ENCODE measurements at places on chromosomes 1 and 21. TPM values are rescaled to one million over a fixed set of nuclear protein-coding genes. Genes with fewer than 3 reads are reported as not detected.

The CD2 gene
- 0.85 TPM for total RNA-seq

The MIXL1 gene
- not detected for total RNA-seq

The DIO1 gene
- total RNA-seq: not detected

The PTGS2 gene
- total RNA-seq: 0.72 TPM

The PFDN2 gene
- 9.8 TPM for total RNA-seq

DNA sequence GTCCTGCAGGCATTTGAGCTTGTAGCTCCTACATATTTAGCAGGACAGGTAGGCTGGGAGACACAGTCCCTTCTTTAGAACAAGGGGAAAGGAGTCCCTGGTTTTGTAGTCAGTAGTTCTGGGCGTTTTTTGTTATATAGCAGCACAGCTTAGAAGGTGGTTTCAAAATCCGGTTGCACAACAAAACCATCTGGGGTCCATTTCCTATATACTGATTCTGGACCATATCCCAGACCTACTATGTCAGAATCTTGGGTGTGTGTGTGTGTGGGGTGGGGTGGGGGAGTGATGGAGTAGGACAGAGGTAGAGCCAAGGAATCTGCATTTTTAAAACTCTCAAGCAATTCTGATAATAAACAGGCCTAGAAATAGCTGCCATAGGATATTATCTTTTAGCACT lies 21.6 kb downstream of the METTL13 start:
- no peak for DNase-seq
- H3K4me3 ChIP-seq: no peak overlapping the region
- H3K27me3 ChIP-seq: no peaks in the 10 kb centered on the region
- no peak overlapping the region for H3K27ac ChIP-seq
- H3K36me3 ChIP-seq: no peaks in the 10 kb centered on the region

- H3K27ac ChIP-seq: no peak overlapping the region
- H3K4me3 ChIP-seq: no peak overlapping the region
Measured at GRCh38 chr1:206439205-206439604, 31.1 kb upstream of the IKBKE start.

DNA sequence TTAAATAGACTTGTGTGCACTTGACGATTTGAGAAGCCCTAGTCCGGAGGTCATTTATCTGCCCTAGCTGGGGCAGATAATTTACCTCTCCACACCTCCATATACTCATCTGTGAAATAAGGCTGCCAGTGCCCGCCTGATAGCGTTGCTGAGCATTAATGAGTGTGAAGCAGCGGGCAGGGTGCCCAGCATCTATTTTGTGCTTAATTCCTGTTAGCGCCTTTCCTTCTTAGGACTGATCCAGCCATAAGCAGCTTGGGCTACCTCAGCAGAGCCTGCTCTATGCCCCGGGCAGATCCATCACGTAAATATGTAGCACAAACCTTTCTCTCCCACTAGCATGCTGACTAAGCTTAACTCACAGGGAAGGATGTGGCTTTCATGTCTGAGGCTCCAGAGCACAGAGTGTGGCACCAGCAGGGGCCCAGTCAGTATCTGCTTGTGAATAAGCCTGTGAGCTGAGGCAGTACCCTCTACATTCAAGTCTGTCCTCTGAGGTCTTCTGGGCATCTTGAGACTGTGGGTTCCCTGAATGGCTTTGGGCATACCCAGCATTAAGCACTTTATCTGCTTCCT lies 21.5 kb upstream of the RNF187 start:
- DNase-seq: no peak
- H3K36me3 ChIP-seq: no peaks in the 10 kb centered on the region
- no peaks in the 10 kb centered on the region for H3K4me1 ChIP-seq
- H3K27me3 ChIP-seq: peaks cover 26% of the 10 kb centered on the region

- H3K36me3 ChIP-seq: no peaks in the 10 kb centered on the region
- no peak for DNase-seq
- H3K4me1 ChIP-seq: no peaks in the 10 kb centered on the region
- H3K27me3 ChIP-seq: no peaks in the 10 kb centered on the region
- H3K4me3 ChIP-seq: no peak overlapping the region
Measured at GRCh38 chr1:221611656-221612046, 130.2 kb downstream of the DUSP10 start.

- H3K4me3 ChIP-seq: no peak overlapping the region
- H3K4me1 ChIP-seq: peaks cover 11% of the 10 kb centered on the region
- no peaks in the 10 kb centered on the region for H3K27me3 ChIP-seq
- H3K27ac ChIP-seq: no peak overlapping the region
Measured at GRCh38 chr1:230189341-230189740, 122.3 kb downstream of the GALNT2 start.

- no peaks in the 10 kb centered on the region for H3K36me3 ChIP-seq
- DNase-seq: no peak
- peaks cover 40% of the 10 kb centered on the region for H3K4me1 ChIP-seq
- H3K4me3 ChIP-seq: no peak overlapping the region
Measured at GRCh38 chr1:12402159-12402673, 172.4 kb downstream of the VPS13D start.

DNA sequence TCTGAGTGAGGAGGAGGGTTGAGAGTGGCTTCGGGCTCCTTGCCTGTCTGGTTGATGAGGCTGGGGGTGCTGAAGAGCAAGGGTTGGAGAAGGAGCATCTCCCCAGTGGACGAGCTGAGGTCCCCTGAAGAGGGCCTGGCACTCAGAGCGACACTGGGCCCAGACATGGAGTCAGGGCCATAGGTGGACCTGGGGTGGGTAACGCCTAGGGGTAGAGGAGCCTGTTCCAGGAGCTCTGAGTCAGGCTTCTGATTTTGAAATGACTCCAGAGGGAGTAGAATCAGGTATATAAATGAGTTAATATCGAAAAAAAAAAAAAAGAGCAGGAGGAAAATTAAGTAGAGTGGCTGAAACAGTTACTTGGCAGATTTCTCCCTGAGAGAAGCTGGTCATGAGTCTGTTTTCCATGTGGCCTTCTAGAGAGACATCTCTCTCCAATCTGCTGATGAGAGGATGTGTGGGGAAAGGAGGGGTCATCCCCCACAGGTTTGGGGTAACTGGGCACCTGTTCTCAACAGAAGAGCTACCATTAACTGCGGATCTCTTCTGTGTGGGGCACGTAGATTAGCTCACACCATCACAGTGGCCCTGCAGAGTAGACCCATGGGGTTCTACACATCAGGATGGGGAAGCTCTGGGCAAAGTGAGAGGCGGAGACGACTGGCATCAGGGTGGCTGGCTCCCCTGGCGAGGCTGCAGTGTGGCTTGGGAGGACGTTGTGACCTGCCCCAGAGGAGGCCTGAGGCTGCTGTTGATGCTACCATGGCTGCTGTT lies 115.5 kb downstream of the DHRS3 start:
- H3K4me1 ChIP-seq: no peaks in the 10 kb centered on the region
- DNase-seq: no peak
- H3K4me3 ChIP-seq: no peak overlapping the region

DNA sequence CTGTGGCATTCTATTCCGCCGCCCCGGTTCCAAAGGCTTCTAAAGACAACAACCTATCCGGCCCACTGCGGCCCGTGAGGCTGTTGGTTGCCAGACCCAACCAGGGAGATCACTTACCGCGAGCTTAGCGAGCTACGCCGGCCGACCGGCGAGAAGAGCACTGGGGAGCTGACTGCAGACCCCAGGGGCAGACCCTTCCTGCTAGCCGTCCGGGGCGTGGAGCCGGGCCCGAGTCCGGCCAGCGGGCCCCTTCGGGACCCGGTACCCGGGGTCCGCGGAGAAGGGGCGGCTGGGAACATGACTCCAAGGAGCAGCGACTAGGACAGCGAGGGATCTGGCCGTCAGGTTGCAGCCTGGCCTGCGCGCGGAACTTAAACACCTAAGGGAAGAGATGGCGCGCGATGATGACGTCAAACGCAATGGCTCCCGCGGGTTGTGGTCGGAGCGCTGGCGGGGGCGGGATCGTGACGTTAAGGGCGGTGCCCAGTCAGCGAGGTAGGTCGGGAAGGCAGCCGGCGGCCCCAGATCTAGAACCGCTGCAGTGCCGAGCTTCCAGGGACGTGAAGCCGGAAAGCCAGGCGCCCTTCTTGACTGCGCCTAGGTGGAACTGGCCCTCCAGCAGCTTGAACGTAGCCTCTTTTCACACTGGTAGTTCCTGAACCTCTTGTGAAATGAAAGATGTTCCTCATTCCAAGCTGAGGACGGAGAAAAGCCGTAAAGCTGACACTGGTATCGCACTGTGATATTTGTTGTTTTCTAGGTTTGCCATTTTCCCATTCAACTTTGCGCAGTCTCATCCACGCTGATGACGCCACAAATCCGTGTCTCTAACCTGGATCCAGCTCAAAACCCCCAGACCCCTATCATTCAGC lies at the start of gene NUP133:
NUP133 (minus strand) TSS at position 391 of the 872 bp plus-strand sequence; CDS start at position 299, 92 bp downstream.
- peak within 1 kb of the TSS; percentile 90 for H3K27ac ChIP-seq
- peak; percentile 97 for DNase-seq
- no peaks in the 10 kb centered on the region for H3K36me3 ChIP-seq
- H3K4me3 ChIP-seq: peak within 1 kb of the TSS; percentile 97
- peaks cover 11% of the 10 kb centered on the region for H3K4me1 ChIP-seq

- H3K27ac ChIP-seq: peak overlapping the region; percentile 32
- peaks cover 22% of the 10 kb centered on the region for H3K4me1 ChIP-seq
- no peaks in the 10 kb centered on the region for H3K36me3 ChIP-seq
- no peaks in the 10 kb centered on the region for H3K27me3 ChIP-seq
Measured at GRCh38 chr21:45294509-45295291, 7.0 kb upstream of the POFUT2 start.

DNA sequence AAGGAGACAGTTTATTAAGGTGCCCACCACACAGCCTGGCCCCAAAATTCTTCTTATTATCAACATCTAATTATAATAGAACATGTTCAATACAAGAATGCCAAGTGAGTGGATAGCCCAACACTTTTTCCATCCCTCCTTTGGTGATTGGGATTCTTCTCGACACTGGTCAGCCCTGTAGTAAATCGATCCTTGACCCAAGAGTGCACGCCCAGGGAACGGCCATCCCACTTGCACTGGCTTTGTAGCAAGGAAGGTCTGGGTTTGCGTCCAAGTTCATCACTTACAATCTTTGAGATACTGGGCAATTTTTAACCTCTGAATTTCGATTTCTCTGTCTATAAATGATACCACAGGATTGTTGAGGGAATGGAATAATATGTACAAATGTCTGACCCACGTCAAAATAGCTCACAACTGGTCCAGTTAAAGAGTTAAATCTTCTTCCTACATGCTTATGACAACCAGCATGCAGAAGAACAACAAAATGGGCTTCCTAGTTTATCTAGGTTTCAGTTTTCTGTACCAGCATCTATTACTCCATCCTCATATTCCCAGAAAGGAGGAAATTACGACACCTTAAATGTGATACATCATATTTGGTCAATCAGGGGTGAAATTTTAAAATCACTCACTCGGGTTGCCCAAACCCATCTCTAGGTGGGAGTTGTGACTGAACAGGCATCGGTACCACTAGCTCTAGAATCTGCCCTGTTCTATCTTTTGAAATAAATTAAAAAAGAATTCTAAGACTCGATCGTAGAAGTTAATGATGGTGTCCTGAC lies 161.8 kb downstream of the CLIC6 start:
- H3K4me3 ChIP-seq: no peak overlapping the region
- no peaks in the 10 kb centered on the region for H3K4me1 ChIP-seq
- no peak overlapping the region for H3K27ac ChIP-seq
- no peaks in the 10 kb centered on the region for H3K27me3 ChIP-seq

DNA sequence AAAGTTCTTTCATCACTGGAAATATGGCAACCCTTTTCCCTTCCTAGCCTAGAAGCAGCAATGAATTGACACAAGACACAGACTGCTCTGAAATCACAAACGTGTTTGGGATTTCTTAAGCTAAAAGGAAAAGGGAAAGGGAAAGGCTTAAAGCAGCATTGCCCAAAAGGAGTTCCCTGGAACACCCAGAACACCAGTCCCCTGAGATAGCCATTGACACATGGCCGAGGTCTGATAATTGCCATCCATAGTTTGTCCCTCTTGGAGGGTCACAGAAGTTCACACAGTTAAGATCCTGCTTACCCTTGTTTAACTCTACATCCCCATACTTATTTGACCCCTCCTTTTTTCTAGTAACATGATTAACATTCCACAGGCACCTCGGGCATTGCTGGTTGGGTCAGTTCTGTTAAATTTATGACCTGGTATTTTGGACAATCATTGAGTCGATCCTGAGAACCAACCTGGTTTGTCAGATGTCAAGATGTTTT lies 72.9 kb downstream of the ZNF281 start:
- no peak for DNase-seq
- no peaks in the 10 kb centered on the region for H3K4me1 ChIP-seq
- H3K36me3 ChIP-seq: no peaks in the 10 kb centered on the region
- H3K27me3 ChIP-seq: no peaks in the 10 kb centered on the region
- H3K4me3 ChIP-seq: no peak overlapping the region

DNA sequence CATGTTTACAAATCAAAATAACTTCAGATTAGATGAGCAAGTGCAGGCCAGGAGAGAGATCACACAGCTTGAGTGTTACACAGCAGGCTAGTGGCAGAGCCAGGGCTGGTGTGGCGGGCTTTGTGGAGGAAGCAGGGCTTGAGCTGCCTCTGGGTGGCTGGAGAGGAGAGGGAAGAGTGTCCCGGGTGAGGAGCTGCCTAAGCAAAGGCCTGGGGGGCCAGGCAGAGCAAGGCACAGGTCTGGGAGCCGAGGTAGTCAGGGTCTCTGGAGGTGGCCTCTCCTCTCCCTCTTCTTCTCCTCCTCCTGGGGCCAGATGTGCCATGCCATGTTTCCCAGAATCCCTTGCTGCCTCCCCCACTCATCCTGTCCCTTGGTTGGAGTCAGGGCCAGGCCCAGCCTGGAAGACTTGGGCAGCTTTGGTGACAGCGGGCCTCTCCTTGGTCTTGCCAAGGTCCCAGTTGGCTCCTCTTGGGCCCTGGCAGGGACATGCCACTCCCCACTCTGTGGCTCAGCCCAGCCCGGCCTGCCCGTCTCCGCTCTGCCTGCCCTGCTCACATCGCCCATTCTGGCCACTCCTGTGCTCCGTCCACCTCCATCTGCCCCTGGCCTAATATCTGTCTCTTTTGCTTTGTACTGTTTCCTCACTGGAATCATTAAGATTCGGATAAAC lies 70.3 kb downstream of the PTPRU start:
- H3K27me3 ChIP-seq: no peaks in the 10 kb centered on the region
- H3K36me3 ChIP-seq: no peaks in the 10 kb centered on the region
- H3K4me3 ChIP-seq: no peak overlapping the region

DNA sequence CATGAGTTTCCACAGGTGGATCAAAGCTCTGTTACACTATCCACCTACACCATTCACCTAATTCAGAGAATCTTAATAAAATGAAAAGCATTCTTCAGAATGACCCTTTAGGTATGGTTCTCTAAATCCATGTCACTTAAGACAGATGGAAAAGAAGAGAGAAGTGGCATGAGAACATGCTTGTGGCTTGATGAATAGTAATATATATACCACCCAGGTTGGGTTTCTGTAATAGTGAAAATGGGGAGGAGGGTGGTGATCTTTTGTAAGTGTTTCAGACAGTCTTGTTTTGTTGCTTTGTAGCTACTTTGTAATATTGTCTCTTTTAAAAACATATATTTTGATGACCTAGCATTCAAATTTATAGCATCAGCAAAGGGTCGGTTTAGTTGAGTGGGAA lies 469.8 kb downstream of the USP25 start:
- H3K36me3 ChIP-seq: no peaks in the 10 kb centered on the region
- no peaks in the 10 kb centered on the region for H3K27me3 ChIP-seq
- no peak overlapping the region for H3K27ac ChIP-seq
- no peak overlapping the region for H3K4me3 ChIP-seq
- no peaks in the 10 kb centered on the region for H3K4me1 ChIP-seq

Measured in pancreas (tissue), 10 donors.